Stimulated activated CD4-positive, alpha-beta T cell treated with anti-CD3 and anti-CD28 coated beads, Interleukin-1b, Interleukin-23, amount 100 ng/mL, for 1 hour (primary cell): ENCODE measurements at places on chromosomes 7 and 10.

DNA sequence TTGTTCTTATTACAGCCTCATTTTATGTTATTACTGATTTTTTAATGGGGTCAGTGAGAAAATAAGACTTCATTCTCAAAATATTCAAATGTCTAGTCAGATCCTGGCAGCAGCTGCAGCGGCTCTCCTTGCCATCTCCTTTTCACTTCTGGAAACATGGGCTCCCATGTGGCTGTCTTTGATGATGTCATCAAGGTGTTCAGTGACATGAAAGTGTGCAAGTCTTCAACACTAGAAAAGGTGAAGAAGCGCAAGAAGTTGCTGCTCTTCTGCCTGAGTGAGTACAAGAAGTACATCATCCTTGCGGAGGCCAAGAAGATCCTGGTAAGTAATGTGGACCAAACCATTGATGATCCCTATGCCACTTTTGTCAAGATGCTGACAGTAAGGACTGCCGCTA, 19.6 kb downstream of the KLLN start:
- DNase-seq, result no peak

- no peak for DNase-seq
These were observed 104.7 kb upstream of the PCBD1 start for GRCh38 chr10:70993051-70993450.

DNA sequence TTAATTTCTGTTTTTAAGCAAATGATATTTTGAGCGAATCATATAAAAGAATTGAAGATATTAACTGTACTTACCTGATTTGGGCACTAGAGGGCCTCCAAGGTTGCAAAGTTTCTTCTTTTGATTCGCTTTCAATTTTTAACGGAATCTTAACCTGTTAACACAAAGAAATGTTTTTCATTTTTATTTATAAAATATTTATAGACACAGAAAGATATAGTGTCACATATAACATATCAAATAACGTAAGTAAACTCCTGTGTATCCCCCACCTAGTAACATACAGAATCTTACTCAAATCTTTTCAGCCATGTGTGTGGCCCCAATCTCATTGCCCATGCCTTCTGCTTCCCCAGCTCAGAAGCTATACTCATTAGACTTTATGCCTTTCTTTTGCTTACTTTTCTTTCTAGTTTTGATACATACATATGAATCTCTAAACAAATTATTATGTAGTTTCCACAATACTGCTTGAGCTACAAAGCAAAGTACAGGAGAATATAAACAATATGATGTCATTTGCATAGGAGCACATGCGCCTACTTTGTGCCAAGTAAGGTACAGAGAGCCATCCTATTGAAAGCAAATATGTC, 49.5 kb upstream of the ZPBP start:
- DNase-seq, result no peak

DNA sequence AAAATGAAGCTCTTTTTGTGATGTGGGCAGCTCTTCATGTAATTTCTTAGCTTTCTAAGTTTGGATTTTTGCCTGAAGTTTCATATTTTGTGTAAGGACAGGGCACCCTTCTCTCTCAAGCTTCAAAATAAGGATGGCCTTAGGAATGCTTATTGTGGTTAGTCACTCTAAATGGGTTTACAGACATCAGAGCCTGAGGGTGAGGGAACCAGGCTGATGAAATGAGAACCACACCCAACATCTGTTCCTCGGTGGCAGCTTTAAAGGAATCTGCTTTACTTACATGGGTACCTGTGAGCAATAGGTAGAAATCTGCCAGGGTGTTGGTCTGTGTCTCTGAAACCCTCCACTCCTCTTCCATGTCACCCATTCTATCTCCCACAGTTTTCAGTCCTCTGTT, 174.3 kb downstream of the EMX2 start:
- no peak for DNase-seq

GRCh38 chr10:60420991-60421894, 31.6 kb upstream of the ANK3 start:
- no peak for DNase-seq

DNA sequence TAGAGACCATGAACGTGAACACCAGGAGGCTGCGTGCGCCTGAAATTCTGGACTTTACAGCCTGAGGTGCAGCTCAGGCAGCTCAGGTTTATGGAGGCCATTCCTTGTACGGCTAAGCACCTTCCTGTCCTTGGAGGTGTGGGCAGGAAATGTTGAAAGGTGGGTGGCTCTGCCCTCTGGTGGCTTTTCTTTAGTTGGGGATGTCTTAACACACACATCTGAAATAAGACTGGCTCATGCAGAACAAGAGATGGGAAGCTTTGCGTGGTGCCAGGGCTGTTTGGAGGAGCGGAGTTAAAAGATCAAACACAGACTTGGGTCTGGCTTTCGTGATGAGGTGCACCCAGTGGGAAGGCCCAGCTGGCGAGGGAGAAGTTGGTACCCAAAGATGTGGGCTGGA, 64.1 kb downstream of the DOCK1 start:
- no peak for DNase-seq

- DNase-seq, result no peak
These were observed 11.8 kb downstream of the EMX2 start for GRCh38 chr10:117554241-117554814.

DNA sequence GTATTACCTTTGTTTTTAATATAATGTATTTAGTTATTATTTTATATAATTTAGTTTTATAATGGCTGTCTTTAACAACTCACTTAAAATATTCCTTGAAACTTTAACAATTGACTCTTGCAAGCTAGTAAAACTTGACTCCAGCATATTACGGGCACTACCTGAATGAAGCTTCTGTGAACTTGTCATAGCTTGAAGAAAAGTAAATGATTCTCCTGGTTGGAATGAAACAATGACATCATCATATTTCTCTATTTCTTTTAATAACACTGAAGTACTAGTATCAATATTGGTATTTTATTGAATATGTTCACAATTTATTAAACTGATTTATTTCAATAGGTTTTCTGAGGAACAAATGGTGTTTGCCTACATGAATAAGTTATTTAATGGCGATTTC, 128.4 kb upstream of the PHF14 start:
- DNase-seq, result no peak

- DNase-seq, result no peak
These were observed 197.3 kb downstream of the PPP1R9A start for GRCh38 chr7:95104739-95105138.

- DNase-seq, result no peak
These were observed 35.2 kb downstream of the COL26A1 start for GRCh38 chr7:101397770-101398324.

DNA sequence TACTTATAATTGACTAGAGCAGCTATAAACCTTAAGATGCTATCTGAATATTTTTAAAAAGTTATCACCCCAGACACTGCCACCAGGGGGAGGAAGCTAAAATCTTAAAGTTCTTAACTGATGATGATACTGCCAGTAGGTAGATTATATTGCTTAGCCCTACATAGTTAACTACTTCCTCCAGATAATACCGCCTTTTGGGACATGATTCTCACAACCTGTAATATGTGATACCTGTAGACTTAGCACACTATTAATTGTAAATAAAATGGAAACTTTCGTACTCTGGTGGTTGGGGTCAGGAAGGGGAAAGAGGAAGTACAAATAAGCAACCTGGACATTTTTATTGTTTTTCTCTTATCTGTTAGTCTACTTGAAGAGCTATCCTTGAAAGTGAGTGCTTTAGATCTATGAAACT, 268.9 kb downstream of the ADK start:
- DNase-seq, result no peak

DNA sequence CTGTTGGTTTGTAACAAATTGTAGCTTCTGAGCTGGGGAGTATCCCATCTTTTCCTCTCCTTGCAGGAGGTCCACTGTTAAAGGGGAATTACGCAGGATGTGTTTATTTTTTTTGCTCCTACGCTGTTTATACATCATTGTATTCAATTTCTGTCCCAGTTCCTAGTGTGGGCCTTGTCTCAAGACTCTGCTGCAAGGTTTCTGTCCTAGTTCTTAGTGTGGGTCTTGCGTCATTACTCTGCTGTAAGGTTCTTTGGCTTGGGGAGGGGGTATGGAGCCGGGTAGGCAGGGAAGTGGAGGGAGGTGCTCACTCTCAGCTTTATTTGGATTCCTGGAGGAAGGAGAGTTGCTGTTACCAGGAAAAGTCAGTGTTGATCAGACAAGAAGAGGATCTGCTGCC, 64.0 kb upstream of the TRIM8 start:
- DNase-seq, result no peak

DNA sequence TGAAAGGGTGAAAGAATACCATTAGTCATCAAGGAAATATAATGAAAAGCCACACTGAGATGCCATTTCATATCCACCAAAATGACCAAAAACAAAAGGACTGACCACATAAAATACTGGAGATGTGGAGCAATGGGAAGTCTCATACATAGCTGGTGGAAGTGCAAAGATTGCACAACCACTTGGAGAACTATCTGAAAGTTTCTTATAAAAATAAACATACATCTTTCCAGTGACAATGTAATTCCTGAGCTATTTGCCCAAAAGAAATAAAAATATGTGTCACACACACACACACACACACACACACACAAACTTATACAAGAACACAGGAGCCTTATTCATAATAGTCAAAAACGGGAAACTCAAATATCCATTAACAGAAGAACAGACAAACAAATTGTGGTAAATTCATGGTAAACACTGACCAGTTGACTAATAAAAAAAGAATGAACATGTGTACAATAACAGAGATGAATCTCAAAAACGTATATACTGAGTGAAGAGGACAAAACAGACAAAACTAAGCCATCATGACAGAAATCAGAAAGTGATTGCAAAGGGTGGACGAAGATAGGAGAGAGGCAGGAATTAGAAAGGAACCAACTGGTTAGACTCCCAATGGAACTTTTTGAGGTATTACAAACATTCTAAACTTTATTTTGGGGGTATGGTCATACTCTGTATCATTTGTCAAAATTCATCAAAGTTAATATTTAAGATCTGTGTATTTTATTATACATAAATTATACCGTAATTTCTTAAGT, 21.5 kb downstream of the WASL start:
- no peak for DNase-seq

DNA sequence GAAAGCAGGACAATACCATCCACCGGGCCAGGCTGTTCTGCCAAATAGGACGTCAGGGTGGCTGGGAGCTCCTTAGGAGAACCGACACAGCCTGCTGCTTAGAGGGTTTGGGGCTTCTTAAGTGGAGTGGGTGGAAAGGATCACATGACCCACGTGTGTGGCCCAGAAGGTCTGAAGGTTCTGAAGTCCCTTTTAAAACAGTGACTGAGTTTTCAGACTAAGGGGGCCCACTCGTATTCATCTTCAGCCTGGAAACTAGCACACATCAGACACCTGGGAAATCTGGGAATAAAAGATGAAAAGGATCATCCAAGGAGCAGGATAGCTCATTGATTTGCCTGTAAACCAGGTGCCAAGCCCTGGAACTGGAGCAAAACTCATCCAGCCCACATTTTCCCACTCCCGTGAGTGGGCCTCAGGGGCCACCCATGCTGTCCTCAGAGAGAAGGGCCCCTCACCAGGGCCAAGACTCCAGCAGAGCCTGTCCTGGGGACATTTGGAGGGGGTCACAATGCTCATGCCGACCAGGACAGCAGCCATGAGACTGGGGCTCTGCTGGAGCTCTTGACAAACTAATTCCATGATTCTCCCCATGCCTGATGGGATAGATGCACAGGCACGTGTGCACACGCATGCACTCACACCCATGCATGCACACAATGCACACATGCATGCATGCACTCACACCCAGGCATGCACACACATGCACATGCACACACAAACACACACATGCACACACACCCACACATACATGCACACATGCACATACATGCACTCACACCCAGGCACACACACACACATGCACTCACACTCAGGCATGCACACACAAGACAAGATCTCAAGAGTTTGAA, 168.8 kb upstream of the PPP2R2D start:
- no peak for DNase-seq

- no peak for DNase-seq
These were observed 121.7 kb downstream of the MACC1 start for GRCh38 chr7:20095436-20095835.

DNA sequence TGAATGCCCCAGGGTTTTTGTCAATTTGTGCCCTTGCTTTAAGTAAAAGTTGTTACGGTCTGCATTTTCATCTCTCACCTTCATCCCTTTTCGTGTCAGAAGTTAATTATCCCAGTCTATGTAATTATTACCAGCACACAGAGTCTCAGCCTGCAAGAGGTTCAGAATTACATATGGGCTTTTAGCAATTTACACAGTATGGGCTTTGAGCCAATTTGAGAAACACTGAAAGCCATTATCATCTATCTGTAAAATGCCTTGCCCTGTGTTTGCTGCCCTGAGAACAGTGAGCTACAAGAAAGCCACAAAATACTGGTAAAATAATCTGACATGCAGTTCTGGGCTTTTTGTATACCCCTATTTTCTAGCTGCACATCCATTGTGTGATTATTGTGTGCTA, 125.6 kb upstream of the STEAP4 start:
- no peak for DNase-seq

GRCh38 chr7:117974891-117975290, 101.7 kb upstream of the CTTNBP2 start:
- no peak for DNase-seq

- no peak for DNase-seq
These were observed 340.0 kb upstream of the NRP1 start for GRCh38 chr10:33674491-33674890.

DNA sequence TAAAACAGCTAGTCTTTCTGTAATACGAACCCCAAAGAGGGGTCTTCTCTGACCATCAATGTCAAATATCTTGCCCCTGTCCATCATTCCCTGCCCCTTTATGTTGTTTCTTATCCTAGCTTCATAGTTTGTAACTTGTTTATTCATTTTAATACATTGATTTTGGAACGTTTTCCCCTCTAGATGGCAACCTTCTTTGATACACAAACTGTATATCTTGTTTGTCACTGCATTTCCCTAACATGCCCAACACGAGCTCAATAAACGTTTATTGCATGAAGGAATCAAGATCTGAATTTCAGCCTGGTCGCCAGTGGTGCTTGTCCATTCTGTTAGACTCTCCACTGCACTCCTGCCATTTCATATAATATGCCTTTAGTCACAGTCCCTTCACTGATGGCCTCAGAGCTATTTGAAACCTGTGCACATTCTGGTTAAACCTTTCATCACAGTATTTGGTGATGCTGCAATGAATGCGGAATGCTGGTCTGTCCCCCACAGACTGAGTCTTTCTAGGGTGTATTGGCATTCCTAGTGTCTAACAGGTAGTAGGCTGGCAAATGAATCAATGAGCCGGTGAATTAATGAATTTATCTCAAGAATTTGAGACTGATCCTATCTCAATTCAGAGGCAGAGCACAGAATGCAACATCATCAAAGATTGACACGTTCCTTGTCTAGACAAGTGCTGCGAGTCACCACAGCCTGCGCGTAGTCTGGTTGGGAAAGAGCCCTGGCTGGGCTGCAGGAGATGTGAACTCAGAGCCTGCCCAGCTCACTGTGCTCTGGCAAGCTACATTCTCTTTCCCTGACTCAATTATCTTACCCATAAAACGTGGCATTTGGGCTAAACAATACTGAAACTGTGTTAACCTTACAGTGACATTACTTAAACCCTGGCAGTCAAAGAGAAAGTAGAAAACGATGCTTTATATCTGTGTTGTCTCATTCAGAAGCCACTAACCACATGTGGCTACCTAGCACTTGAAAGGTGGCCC, 55.2 kb upstream of the FRMD4A start:
- no peak for DNase-seq
